ENCODE measurements at places on chromosomes 6 and 20. TPM values are rescaled to one million over a fixed set of nuclear protein-coding genes. Genes with fewer than 3 reads are reported as not detected.

GRCh38 chr6:111013144-111013915 is 31.5 kb downstream of the RPF2 start:
- DNase-seq = no peak
- no peak overlapping the region for H3K4me3 ChIP-seq
- no peak overlapping the region for H3K27ac ChIP-seq
- no peaks in the 10 kb centered on the region for H3K4me1 ChIP-seq
- H3K27me3 ChIP-seq = no peaks in the 10 kb centered on the region

DNA sequence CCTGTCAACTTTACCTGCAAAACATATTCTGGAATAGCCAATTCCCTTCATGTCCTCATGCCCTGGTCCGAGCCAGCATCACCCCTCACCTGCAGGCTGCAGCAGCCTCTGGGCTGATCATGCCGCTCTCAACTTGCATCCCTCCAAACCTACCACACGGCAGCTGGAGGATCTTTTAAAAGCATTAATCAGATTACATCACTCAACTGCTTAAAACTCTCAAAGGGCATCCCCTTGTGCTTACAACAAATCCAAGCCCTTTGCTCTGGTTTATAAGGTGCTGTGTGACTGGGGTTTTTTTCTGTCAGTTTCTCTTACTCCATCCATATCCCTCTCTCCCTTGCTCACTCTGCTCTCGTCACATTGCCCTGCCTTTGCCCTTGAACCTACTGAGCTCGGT is 24.0 kb downstream of the CD40 start:
- H3K36me3 ChIP-seq = no peaks in the 10 kb centered on the region
- H3K4me1 ChIP-seq = no peaks in the 10 kb centered on the region
- no peak overlapping the region for H3K27ac ChIP-seq

DNA sequence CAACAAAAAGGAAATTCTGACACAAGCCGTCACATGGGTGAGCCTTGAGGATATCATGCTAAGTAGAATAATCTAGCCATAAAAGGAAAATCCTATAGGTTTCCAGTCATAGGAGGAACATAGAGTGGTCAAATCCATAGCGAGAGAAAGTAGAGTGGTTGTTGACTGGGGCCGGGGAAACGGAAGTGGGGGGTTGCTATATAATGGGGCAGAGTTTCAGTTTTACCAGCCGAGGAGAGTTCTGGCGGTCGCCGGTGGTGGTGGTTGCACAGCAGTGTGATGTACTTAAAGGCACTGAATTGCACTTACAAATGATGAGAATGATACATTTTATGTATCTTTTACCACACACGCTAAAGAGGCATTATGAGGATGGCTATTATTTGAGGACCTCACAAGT is 4.9 kb downstream of the GPR31 start:
- H3K27ac ChIP-seq = no peak overlapping the region
- no peaks in the 10 kb centered on the region for H3K36me3 ChIP-seq
- no peaks in the 10 kb centered on the region for H3K4me1 ChIP-seq
- no peak for DNase-seq

DNA sequence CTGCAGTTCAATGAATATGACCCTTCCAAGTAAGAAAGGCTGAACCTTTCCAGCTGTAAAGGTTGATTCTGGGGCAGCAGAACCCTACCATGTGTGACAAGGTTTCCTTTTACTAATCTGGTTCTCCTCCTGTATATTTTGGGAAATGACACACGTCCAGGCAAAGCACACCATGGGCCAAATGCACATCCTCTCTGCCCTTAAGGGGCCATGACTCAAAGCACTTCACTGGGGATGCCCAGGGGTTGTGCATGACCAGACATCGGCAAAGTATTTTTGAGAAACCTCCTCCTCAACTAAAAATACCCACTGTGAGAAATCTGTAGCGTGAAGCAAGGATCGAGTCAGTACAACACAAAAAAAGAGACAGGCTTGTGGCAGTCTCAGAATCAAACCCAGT is 174.7 kb downstream of the BACH2 start:
- H3K27ac ChIP-seq = no peak overlapping the region
- H3K4me1 ChIP-seq = no peaks in the 10 kb centered on the region
- DNase-seq = no peak
- no peak overlapping the region for H3K4me3 ChIP-seq
- no peaks in the 10 kb centered on the region for H3K27me3 ChIP-seq
- no peaks in the 10 kb centered on the region for H3K36me3 ChIP-seq

GRCh38 chr6:74651948-74652842 is 553.7 kb downstream of the COL12A1 start:
- H3K36me3 ChIP-seq = no peaks in the 10 kb centered on the region
- H3K27me3 ChIP-seq = no peaks in the 10 kb centered on the region
- H3K4me1 ChIP-seq = no peaks in the 10 kb centered on the region

DNA sequence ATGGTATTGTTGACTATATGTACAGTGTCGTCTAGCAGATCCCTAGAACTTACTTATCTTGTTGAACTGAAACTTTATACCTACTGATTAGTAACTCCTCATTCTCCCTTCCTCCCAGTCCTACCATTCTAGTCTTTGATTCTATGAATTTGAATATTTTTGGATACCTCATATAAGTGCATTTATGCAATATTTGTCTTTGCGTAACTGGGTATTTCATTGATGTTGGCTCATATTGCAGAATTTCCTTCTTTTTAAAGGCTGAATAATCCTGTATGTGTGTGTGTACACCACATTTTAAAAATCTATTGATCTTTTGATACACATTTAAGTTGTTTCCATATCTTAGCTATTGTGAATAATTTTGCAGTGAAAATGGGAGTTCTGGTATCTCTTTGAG is 119.9 kb downstream of the SOX4 start:
- no peak overlapping the region for H3K4me3 ChIP-seq
- H3K27me3 ChIP-seq = no peaks in the 10 kb centered on the region
- H3K36me3 ChIP-seq = no peaks in the 10 kb centered on the region
- no peak for DNase-seq

GRCh38 chr6:132648356-132648755 is 10.6 kb downstream of the TAAR1 start:
- no peak overlapping the region for H3K4me3 ChIP-seq
- H3K27ac ChIP-seq = no peak overlapping the region
- H3K27me3 ChIP-seq = no peaks in the 10 kb centered on the region
- DNase-seq = no peak

DNA sequence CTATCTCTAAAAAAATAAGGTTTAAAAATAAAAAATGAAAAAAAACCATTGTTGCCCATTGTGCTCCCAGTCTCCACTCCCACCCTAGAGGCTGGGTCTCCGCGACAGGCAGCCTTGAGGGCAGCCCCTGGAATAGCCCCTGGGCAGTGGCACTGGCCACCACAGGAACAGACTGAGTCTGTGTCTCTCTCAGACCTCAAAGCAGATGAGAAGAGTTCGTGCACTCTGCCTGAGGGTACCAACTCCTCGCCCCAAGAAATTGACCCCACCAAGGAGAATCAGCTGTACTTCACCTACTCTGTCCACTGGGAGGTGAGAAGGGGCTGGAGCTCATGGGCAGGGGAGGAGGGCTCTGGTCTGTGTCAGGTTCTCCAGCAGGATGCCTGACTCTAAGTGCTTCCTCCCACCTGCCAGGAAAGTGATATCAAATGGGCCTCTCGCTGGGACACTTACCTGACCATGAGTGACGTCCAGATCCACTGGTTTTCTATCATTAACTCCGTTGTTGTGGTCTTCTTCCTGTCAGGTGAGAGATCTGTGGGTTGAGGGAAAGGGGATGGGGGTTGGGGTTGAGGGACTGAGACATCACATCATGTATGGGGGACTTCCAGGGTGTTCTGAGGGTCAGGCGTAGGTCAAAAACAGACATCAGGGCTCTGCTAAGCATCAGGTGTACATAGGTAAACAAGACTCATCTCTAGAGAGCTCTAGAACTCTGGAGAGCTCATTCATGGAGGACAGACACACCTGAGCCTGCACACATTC is 35.6 kb downstream of the TM9SF4 start:
- DNase-seq = no peak
- H3K36me3 ChIP-seq = peaks cover 32% of the 10 kb centered on the region
- H3K27me3 ChIP-seq = no peaks in the 10 kb centered on the region
- no peaks in the 10 kb centered on the region for H3K4me1 ChIP-seq
- no peak overlapping the region for H3K27ac ChIP-seq
- no peak overlapping the region for H3K4me3 ChIP-seq

DNA sequence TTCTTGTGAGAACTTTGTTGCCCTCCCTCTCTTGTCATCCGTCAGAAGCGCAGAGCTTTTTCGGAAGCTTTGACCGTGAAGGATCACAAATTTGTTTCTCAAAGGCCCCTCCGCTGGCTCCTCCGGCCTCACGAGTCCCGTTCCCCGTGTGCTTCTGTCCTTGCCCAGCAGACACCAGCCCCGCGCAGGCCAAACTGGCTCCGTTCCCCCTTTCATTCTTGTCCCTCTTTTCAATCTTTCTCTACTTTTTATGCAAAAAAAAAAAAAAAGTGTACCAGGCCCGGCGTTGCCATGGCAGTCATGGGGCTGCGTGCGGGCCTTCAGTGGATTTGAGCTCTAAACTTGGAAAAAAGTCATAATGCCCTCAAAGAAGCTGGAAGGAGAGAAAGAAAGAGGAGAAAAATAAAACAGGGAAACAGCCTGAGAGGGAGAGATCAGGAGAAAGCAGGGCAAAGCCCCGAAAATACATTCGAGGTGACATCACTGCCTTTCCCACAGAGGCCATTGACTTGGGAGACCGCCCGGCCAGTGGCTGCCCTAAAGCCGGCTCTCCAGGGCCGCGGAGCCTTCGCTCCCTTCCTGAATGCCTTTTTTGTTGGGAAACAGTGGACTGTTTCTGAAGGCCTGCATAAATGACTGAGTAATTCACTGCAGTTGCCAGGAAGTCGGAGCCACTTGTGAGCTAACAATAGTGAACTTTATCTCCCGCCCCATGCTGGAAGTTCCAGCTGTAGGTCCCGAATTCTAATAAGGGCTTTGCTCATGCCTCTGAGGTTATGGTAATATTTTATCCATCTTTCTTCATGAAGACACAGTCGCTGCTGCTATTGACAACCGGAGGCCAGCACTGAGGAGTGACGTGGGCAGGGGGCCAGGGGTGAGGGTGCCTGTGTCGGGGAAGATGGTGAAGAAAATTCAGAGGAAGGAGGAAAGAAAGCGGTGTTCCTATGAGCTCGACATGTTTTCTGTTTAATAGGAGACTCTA is 670.9 kb downstream of the QKI start:
- no peak overlapping the region for H3K4me3 ChIP-seq
- no peaks in the 10 kb centered on the region for H3K4me1 ChIP-seq
- DNase-seq = no peak

- no peak within 1 kb of the TSS for H3K4me3 ChIP-seq
- H3K27ac ChIP-seq = no peak within 1 kb of the TSS
- no peaks in the 10 kb centered on the region for H3K36me3 ChIP-seq
- no peaks in the 10 kb centered on the region for H3K27me3 ChIP-seq
- DNase-seq = no peak
- no peaks in the 10 kb centered on the region for H3K4me1 ChIP-seq
Measured at GRCh38 chr6:32529697-32530430, at the start of gene HLA-DRB5. Gene HLA-DRB5 (minus strand): TSS chr6:32530287. CDS start chr6:32530224, 63 bp downstream.

- H3K36me3 ChIP-seq = no peaks in the 10 kb centered on the region
- no peaks in the 10 kb centered on the region for H3K27me3 ChIP-seq
- no peaks in the 10 kb centered on the region for H3K4me1 ChIP-seq
- no peak for DNase-seq
- H3K4me3 ChIP-seq = no peak overlapping the region
Measured at GRCh38 chr6:13076575-13076974, 251.8 kb downstream of the TBC1D7 start.

Gene LHFPL5
- not detected for total RNA-seq

Gene SLC17A9
- total RNA-seq = 23.1 TPM

Gene TMC2
- not detected for total RNA-seq

Gene SLC22A7
- not detected for total RNA-seq

Gene PPP1R14C
- total RNA-seq = 27.3 TPM

Gene STMND1
- total RNA-seq = 1.8 TPM

Measured in colonic mucosa (tissue), 4 donors.